Natural killer cell treated with Interleukin-12 subunit alpha and Interleukin-12 subunit beta and Interleukin-15 and Interleukin-18, amount 100 ng/mL, for 72 hours (primary cell): ENCODE measurements at places on chromosomes 3 and 15. TPM values are rescaled to one million over a fixed set of nuclear protein-coding genes. Genes with fewer than 3 reads are reported as not detected.

DNA sequence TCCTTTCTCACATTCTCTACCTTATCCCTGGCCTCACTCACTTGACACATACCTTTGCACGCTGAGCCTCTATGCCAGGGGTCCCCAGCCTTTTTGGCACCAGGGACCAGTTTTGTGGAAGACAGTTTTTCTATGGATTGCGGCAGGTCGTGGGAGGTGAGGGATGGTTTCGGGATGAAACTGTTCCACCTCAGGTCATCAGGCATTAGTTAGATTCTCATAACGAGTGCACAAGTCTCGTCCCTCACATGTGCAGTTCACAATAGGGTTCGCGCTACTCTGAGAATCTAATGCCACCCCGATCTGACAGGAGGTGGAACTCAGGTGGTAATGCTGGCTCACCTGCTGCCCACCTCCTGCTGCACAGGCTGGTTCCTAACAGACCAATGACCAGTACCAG lies 112.5 kb upstream of the EIF1B start:
- H3K27me3 ChIP-seq, result no peaks in the 10 kb centered on the region
- no peak overlapping the region for H3K4me3 ChIP-seq
- DNase-seq, result no peak
- no peak overlapping the region for H3K27ac ChIP-seq
- H3K4me1 ChIP-seq, result no peaks in the 10 kb centered on the region
- H3K36me3 ChIP-seq, result no peaks in the 10 kb centered on the region

GRCh38 chr3:150107429-150108175 lies 136.9 kb upstream of the PFN2 start:
- no peak overlapping the region for H3K4me3 ChIP-seq
- peaks cover 7% of the 10 kb centered on the region for H3K27me3 ChIP-seq
- no peak overlapping the region for H3K27ac ChIP-seq
- no peaks in the 10 kb centered on the region for H3K4me1 ChIP-seq
- DNase-seq, result no peak

DNA sequence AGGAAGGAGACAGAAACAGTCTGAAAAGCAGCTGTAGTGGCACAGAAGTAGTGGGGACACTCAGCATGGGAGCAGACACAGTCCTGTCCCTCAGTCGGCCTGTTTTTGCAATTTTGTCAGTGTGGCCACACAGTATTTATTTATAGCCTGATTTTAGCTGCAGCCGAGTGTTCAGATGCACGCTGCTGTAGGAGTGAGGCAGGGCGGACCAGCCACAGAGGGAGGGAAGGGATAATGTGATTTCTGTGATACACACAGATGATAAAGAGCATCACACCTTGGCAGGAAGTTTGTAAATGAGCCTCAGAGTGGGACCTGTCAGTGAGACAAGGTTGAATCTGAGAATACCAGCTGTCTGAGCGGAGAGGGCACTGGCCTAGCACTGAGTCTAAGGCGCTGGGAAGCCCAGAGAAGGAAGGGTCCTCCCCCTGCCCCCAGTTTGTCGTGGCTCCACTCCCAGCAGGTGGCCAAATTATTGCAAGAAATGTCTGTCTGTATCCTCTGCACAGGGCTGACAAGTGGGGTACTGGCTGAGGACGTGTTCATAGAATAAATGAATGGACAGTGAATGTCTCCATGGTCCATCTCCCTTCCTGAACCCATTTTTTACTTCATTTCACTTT lies 3.8 kb downstream of the PSTPIP1 start:
- peaks cover 66% of the 10 kb centered on the region for H3K4me1 ChIP-seq
- peak overlapping the region; percentile 94 for H3K4me3 ChIP-seq
- H3K36me3 ChIP-seq, result no peaks in the 10 kb centered on the region
- DNase-seq, result no peak
- no peaks in the 10 kb centered on the region for H3K27me3 ChIP-seq

- no peak overlapping the region for H3K4me3 ChIP-seq
- no peaks in the 10 kb centered on the region for H3K36me3 ChIP-seq
- no peak overlapping the region for H3K27ac ChIP-seq
- peaks cover 7% of the 10 kb centered on the region for H3K27me3 ChIP-seq
- DNase-seq, result no peak
Observed at GRCh38 chr3:69729147-69729919, 9.9 kb upstream of the MITF start.

COL6A5 gene
- total RNA-seq, result not detected

GPR160 gene
- total RNA-seq, result 12.1 TPM

DNA sequence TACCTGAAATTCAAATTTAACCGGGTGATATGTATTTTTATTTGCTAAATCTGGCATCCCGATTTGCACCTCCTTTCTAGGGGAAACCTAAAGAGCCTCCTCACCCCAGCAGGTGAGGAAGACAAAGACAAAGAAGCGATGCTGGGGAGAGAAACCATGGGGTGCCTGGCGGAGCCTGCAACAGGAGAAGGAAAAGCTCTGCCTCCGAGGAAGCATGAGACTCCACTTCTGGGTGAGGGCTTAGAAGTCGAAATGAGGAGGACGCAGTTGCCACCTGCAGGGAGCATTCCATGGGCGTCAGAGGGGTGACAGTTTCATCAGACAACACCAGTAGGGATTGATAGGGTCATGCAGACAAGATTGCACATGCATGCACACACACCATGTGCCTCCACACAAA lies 30.5 kb upstream of the LYZL4 start:
- H3K27me3 ChIP-seq, result peaks cover 28% of the 10 kb centered on the region
- DNase-seq, result no peak
- no peak overlapping the region for H3K4me3 ChIP-seq
- H3K27ac ChIP-seq, result no peak overlapping the region
- H3K36me3 ChIP-seq, result no peaks in the 10 kb centered on the region

GRCh38 chr3:14839236-14839635 lies 20.5 kb downstream of the FGD5 start:
- H3K4me3 ChIP-seq, result no peak overlapping the region
- no peaks in the 10 kb centered on the region for H3K4me1 ChIP-seq
- no peak overlapping the region for H3K27ac ChIP-seq

SPSB4 gene
- not detected for total RNA-seq

DNA sequence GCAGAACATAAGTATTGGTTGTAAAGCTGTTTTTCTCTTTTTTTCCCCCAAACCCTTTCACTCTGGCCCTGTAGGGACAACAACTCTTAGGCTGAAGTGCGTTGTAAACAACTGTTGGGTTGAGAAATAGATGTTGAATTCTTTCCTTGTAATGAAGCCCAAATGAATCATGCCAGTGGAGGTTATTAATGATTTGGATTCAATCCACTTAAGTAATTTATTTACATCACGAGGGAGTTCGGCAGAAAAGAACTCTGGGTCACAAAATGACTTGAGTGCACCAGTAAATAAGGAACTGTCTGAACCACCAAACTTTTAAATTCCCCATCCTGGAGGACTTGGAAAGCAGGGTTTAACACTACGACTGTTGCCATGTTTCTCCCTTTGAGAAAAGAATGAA lies 218.9 kb downstream of the PDZRN3 start:
- no peak overlapping the region for H3K27ac ChIP-seq
- no peaks in the 10 kb centered on the region for H3K27me3 ChIP-seq
- H3K4me1 ChIP-seq, result no peaks in the 10 kb centered on the region
- no peak overlapping the region for H3K4me3 ChIP-seq

TCF12 gene
- total RNA-seq, result 69.4 TPM

MYD88 gene
- total RNA-seq, result 63.1 TPM

- H3K27me3 ChIP-seq, result no peaks in the 10 kb centered on the region
- DNase-seq, result no peak
- H3K27ac ChIP-seq, result no peak overlapping the region
- no peaks in the 10 kb centered on the region for H3K4me1 ChIP-seq
Observed at GRCh38 chr3:54771050-54771449, 156.8 kb downstream of the LRTM1 start.

- DNase-seq, result no peak
- no peak overlapping the region for H3K27ac ChIP-seq
- H3K4me1 ChIP-seq, result no peaks in the 10 kb centered on the region
- H3K4me3 ChIP-seq, result no peak overlapping the region
Observed at GRCh38 chr15:68635141-68635540, 56.3 kb downstream of the CORO2B start.

GRCh38 chr3:171223396-171223795 lies 196.9 kb upstream of the SLC2A2 start:
- H3K4me1 ChIP-seq, result peaks cover 37% of the 10 kb centered on the region
- peaks cover 19% of the 10 kb centered on the region for H3K36me3 ChIP-seq
- DNase-seq, result no peak
- no peak overlapping the region for H3K4me3 ChIP-seq
- no peaks in the 10 kb centered on the region for H3K27me3 ChIP-seq

DNA sequence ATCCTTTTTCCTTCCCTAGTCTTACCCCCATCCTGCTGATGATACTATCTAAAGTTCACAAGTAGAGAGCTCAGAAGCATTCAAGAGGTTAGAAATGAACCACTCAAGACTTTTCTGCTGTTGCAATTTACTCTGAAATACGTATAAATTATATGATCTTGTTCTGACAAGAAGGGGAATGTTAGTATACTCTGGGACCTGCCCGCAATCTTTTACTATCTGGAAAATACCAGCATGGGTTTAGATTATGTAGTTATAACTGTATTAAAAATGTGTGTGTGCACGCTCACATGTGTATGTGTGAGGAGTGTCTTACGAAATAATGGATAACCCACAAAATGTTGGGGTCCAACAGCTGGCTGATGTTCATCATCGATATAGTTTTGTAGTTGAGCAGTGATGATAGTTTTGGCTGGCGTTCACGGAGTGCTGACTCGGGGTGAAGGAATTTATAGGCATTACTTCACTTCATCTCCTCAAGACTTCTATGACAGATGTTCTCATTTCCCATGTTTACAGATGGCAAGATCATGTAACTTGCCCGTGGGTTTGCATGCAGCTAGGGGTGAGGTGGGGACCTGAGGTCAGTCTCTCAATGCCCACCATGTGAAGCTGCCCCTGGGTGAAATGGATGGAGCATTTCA lies 297.5 kb upstream of the LYSMD4 start:
- no peak overlapping the region for H3K4me3 ChIP-seq
- H3K27me3 ChIP-seq, result peaks cover 22% of the 10 kb centered on the region
- no peak for DNase-seq
- no peak overlapping the region for H3K27ac ChIP-seq
- H3K36me3 ChIP-seq, result peaks cover 9% of the 10 kb centered on the region

DNA sequence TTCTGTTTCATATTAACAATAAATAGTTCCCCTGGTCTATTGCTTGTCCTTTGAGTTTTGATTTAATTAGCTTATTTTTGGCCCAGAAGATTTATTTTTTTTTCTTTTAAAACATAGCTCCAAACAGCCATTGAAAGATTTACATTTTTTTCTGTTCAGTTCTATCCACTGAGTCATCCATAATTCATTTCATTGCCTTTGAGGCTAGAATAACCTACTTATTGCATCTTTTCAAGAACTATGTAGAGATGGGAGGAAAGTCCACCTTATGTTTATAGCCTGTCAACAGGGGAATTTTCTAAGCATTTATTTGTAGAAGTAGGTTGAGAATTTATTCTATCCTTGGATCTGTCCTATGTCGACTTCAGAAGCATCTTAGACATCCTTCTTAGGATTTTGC lies 53.4 kb upstream of the CHD2 start:
- H3K4me3 ChIP-seq, result no peak overlapping the region
- peaks cover 15% of the 10 kb centered on the region for H3K4me1 ChIP-seq

- H3K27ac ChIP-seq, result no peak overlapping the region
- no peak for DNase-seq
- H3K4me1 ChIP-seq, result no peaks in the 10 kb centered on the region
- no peak overlapping the region for H3K4me3 ChIP-seq
Observed at GRCh38 chr3:34947834-34948233, 691.5 kb upstream of the ARPP21 start.

- H3K4me3 ChIP-seq, result peak overlapping the region; percentile 70
- H3K36me3 ChIP-seq, result no peaks in the 10 kb centered on the region
- peaks cover 26% of the 10 kb centered on the region for H3K4me1 ChIP-seq
- peak; percentile 69 for DNase-seq
- H3K27me3 ChIP-seq, result no peaks in the 10 kb centered on the region
- H3K27ac ChIP-seq, result peak overlapping the region; percentile 87
Observed at GRCh38 chr15:52261498-52262242, 33.9 kb downstream of the MYO5C start.

DNA sequence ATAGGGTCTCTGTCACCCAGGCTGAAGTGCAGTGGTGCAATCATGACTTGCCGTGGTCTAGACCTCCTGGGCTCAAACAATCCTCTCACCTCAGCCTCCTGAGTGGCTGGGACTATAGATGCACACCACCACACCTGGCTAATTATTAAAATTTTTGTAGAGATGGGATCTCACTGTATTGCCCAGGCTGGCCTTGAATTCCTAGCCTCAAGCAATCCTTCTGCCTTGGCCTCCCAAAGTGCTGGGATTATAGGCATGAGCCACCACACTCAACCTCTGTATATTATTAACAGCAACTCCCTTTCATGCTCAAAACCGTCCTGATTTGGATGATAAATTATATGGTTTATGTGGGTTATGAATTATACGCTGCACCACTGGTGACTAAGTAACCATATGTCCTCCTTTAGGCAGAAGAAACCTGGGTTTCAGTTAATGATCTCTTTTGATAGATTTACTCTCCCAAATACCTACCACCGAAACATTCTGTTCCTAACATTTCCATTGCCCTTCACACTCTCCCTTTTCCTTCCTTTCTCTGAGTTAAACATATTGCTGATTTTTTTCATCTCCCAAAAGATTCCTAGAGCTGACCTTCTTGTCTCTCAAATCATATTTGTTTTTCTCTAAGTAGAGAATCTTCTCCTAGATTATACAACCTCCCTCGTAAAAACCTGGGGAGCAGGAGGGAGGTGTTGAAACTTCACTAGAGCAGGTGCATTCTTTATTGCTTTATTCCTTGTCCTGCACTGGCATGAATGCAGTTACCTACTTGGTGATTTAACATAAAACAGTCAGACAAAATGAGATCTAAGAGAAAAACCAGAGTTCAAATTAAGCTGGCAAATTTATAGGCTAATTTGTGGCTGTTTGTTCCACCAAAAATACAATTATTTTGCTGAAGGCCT lies 32.9 kb downstream of the PCYT1A start:
- H3K27ac ChIP-seq, result peak overlapping the region; percentile 4
- peaks cover 10% of the 10 kb centered on the region for H3K4me1 ChIP-seq
- H3K27me3 ChIP-seq, result no peaks in the 10 kb centered on the region
- DNase-seq, result no peak

GRCh38 chr3:101828691-101829436 lies 20.4 kb upstream of the NFKBIZ start:
- no peaks in the 10 kb centered on the region for H3K27me3 ChIP-seq
- peak overlapping the region; percentile 88 for H3K27ac ChIP-seq
- peak overlapping the region; percentile 96 for H3K4me3 ChIP-seq
- peaks cover 21% of the 10 kb centered on the region for H3K36me3 ChIP-seq
- peak; percentile 80 for DNase-seq

AHSG gene
- not detected for total RNA-seq

GRCh38 chr3:54773271-54773670 lies 154.6 kb downstream of the LRTM1 start:
- H3K4me1 ChIP-seq, result no peaks in the 10 kb centered on the region
- DNase-seq, result no peak
- H3K36me3 ChIP-seq, result no peaks in the 10 kb centered on the region
- H3K4me3 ChIP-seq, result no peak overlapping the region
- H3K27me3 ChIP-seq, result peaks cover 2% of the 10 kb centered on the region

ZPLD1 gene
- not detected for total RNA-seq

CPLX3 gene
- total RNA-seq, result 1.7 TPM

- no peak overlapping the region for H3K27ac ChIP-seq
- DNase-seq, result no peak
- H3K4me3 ChIP-seq, result no peak overlapping the region
Observed at GRCh38 chr3:179229177-179229576, 21.7 kb downstream of the KCNMB3 start.

- peaks cover 38% of the 10 kb centered on the region for H3K4me1 ChIP-seq
- peak overlapping the region; percentile 23 for H3K4me3 ChIP-seq
- no peaks in the 10 kb centered on the region for H3K36me3 ChIP-seq
- no peak for DNase-seq
- no peak overlapping the region for H3K27ac ChIP-seq
- H3K27me3 ChIP-seq, result peaks cover 13% of the 10 kb centered on the region
Observed at GRCh38 chr15:85312929-85313331, 67.5 kb upstream of the AKAP13 start.
